ENCODE measurements at places on chromosomes 3 and 15.
A peak's percentile ranks its signal among the peaks of the same experiment; 100 is the strongest.

DNA sequence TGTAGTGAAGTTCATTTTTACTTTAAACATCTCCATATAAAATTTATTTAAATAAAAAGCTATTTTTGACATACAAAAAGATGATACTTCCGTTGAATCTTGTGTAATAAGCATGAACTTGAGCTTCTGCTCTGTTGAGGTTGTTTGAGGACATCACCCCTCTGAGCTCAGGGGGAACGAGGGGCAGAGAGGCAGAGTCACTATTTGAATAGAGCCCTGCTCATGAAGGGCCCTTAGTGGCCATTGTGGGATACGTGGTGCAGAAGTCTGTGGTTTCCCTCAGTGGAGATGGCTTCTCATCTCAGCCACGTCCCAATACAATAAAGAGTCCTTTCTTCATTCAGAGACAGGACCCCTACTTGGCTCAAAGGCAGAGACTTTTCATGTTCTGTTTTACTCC is 10.6 kb downstream of the CEMIP start:
- DNase-seq, result no peak

DNA sequence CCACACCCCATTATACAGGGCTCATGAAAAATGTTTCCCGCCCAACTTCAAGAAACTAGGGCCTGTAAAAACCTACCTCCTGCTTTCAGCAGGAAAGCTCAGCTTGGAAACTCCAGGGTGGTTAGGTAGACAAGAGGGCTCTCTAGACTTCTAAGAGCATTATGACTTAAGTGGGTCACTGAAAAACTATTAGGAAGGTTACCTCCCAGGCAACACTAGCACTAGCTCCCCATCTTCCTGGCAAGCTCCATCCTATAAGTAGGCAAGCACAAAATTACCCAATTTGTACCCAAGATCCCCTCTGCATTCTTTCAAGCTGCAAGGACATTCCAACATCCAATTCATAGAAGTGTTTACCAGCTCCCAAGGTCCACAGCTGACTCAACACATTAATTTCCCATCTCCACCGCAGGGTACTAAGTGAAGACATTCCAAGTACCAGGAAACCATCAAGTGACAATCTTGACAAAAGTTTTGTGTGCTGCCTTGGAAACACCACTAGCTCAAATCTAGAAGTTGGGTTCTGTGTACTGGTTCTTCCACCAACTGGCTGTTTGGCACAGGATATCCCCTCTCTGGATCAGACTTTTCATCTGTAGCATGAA is 46.9 kb downstream of the WNT5A start:
- no peak for DNase-seq

DNA sequence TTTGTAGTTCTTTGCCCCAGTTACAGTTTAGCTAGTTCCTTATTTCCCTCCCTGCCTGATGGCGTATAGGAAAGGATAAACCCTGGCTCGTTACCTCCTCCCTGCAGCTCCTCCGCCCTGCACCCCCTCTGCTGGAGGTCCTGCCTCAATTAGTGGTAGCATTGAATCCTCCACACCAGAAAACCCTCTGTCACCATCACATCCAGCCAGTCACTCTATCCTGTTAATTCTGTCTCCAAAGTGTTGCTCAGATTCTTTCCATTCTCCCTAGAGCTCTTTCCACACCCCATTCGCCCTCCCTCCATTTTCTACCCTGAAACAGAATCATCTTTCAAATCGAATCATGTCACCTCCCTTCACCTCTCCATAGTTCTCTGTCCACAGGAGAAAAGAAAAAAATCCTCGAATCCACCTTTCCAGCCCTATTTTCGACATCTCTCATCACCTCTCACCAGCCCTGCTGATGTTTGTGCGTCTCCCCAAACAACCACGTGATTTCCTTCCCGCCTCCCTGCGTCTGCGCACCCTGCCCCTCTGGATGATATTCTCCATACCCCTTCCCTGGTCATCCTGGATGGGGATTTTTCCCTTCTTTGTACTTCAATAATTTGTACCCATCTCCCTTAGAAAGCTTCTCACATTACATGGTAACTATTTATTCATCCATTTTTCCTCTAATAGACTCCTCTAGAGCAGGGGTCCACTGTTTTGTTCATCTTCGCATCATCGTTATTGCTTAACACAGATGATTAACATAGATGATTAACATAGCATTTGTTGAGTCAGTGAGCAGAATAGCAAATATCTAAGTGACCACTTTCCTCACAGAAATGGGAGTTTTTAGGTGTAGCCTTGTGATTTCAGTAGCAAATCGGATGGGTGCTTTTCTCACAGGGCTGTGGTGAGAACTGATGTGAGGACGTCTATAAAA is 37.1 kb downstream of the MAP3K13 start:
- DNase-seq, result no peak

- DNase-seq, result no peak
Observed at GRCh38 chr3:176661432-176661964, 535.8 kb downstream of the TBL1XR1 start.

DNA sequence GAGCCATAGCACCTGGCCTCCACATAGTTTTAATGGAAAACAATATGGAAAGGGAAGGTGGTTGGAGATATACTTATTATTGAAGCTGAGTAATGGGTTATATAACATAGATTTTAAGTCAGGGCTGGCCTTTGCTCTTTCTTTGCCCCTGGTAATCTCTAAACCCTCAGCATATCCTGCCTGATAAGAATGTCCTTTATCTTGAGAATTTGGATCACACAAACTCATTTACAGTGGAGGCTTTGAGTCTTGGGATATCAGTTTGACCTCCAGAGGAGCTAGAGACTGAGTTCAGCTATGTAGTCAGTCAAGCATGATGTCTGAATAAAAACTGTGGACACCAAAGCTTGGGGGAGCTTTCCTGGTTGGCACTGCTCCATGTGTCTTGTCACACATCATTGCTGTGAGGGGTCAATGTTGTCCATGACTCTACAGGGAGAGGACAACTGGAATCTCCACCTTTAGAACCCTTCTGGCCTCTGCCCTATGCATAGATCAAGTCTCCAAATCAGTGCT is 9.0 kb upstream of the C3orf33 start:
- no peak for DNase-seq

- DNase-seq, result peak; percentile 54
Observed at GRCh38 chr15:78049691-78050440, 27.6 kb downstream of the TBC1D2B start.

DNA sequence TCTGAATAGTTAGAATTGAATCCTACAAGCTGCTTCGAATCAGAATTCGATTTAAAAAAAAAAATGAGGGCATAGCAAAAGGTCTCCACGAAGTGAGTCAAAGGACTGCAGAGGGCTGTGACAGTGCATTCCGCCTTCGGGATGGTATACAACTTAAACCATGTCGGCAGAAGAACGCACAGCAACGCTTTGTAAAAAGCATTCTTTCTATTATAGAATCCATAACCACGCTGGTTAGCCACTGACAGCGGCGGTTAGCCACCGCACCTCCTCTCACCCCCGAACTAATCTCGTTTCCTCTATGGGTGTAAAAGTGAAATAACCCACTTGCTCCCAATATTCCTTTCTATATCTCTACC is 664 bp upstream of the PIK3CA start:
- DNase-seq, result no peak

DNA sequence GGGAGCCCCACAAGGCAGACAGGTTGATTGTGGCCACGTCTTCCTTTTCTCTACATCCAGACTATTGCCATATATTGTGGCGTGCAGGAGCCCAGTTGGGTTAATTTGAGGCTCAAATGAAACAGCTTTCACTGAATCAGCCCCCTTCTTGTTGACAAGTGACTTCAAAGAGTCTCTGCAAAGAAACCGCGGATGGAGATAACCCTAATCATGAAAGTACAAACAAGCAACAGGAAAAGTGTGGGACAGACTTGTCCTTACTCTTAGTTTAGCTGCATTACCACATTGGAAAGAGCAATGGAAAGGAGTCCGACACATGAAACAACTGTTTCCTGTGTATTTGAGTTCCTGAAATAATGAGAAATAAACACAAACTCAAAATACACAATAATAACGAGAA is 3.3 kb downstream of the TMEM40 start:
- no peak for DNase-seq

GRCh38 chr3:67995206-67995605 is 340.8 kb upstream of the SUCLG2 start:
- no peak for DNase-seq

DNA sequence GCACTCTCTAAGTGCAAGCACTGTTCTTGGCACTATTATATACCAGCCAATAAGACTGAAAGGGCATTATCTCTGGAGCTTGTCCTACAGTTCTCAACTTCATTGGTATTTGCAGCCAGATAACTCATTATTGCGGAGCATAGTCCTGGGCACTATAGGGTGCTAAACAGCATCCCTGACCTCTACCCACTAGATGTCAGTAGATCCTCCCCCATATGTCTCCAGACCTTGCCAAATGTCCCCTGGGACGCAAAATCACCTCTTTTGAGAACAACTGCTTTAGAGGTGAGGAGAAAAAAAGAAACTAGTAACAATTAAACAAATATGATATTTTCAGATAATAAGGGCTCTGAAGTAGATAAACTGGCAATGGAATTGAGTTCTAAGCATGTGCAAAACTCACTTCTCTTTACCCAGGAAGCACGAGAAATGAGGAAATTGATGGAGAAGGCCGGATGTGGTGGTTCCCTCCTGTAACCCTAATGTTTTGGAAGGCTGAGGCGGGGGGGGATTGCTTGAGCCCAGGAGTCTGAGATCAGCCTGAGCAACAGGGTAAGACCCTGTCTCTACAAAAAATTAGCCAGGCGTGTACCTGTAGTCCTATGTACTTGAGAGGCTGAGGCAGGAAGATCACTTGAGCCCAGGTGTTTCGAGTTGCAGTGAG is 61.4 kb downstream of the FRMD4B start:
- no peak for DNase-seq

DNA sequence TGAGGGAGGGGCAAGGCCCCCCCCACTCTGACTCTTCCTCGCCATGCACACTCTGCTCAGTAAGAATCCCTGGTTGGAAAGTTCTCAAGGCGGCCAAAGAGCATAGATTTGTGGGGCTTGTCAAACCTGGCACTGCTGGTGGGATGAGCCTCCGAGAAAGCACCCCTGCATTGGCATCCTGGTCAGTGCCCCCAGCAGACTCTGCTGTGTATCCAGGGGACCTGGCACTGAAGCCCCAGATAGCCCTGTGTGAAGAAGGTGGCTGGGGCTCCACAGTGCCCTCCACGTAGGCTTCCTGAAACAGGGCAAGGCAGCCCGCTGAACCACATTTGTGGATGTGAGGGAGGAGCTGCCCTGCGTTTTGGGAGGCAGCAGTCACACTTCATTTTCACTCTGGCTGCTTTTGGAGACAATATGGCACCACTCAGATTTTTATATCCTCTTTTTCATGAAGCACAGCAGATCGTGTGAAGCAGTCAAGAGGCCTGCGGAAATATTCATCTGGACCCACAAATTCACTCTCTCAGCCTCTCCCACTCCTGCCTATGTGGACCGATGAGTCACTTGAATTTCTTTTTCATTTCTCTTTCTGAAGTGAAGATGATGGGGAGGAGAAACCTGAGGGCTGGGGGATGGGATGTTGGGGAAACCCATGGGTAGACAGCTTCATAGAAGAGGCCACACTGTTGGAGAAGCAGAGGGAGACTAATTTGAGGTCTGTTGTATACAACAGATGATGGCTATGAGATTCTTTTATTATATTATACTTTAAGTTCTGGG is 88.7 kb upstream of the BCL6 start:
- DNase-seq, result no peak

GRCh38 chr3:185362850-185363661 is at the start of gene MAP3K13:
MAP3K13 (plus strand) TSS chr3:185363136; CDS start chr3:185428582, 65,446 bp downstream.
- peak; percentile 15 for DNase-seq

DNA sequence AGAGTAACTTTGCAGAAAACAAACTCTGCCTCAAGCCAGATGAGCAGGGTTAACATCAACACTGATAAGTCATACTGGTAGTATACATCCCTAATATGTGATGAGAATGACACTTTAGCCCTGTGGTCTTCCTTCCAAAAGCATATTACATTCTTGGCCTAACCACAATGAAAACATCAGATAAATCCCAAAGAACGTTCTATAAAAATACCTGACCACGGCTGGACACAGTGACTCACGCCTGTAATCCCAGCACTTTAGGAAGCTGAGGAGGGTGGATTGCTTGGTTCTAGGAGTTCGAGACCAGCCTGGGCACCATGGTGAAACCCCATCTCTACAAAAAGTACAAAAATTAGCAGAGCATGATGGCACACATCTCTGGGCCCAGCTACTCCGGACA is 4.7 kb downstream of the TMCC1 start:
- no peak for DNase-seq

GRCh38 chr3:73674280-73674679 is 49.5 kb upstream of the PDZRN3 start:
- DNase-seq, result no peak

DNA sequence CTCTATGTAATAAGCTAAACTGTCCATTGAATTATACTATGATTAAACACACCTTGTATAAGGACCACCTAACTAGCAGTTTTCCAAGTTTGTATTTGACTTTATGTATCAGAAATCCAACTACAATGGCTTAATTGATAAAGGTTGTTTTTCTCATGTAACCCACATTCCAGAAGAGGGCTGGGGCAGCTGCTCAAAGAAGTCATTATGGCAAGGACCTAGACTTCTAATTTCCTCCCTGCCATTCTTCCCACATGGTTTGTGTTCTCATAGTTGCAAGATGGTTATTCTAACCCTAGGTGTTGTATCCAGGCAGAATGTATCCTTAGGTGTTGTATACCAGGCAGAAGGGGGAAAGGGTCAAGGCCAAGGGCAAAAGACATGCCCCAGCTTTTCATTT is 35.7 kb downstream of the GPR176 start:
- no peak for DNase-seq

DNA sequence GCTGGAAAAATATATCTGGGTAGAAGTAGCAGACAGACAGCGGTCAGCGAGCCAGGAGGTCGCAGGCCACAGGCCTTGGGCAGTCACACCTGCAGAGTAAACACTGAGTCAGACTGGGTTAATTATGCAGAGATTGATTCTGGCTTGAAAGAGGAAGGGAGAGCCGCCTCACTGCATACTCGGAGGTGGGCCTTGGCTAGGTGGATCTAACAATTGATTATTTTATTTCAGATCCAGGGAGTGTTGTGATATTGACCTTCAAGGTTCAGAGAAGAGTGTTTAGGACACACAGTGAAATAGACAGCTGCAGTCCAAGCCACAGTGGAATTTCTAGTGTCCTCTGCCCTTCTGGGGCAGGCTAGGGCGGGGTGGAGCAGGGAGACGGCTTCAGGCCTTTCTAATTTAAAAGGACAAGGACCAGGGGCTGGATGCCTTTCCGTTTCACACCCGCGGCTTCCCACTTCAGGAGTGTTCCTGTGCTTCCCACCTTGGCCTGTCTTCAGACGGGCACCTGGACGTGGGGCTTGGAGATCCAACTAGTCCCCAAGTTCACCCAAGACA is 237.3 kb downstream of the XXYLT1 start:
- no peak for DNase-seq

All from activated CD8-positive, alpha-beta memory T cell treated with anti-CD3 and anti-CD28 coated beads, Interleukin-2, amount 50 U/mL, for 4 hours (primary cell).